ENCODE measurements at places on chromosomes 3 and 15. TPM values are rescaled to one million over a fixed set of nuclear protein-coding genes. Genes with fewer than 3 reads are reported as not detected.
A peak's percentile ranks its signal among the peaks of the same experiment; 100 is the strongest.

DNA sequence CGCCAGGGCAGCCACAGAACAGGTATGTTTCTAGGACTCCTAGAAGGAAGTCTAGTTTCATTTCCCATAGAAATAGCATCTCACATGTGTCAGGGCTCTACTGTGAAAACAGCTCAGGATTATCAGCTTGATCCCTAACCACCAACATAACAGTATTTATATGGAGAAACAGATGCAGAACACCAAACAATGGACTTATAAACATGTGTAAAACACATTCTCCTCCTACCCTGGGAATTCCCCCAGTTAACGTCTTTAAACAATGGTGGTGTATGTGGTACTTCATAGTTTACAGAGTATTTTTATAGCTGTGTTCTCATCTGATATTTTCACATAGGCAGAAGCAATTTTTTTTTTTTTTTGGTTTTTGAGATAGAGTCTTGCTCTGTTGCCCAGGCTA lies 9.7 kb downstream of the TNFSF10 start:
- peak; percentile 71 for DNase-seq

DNA sequence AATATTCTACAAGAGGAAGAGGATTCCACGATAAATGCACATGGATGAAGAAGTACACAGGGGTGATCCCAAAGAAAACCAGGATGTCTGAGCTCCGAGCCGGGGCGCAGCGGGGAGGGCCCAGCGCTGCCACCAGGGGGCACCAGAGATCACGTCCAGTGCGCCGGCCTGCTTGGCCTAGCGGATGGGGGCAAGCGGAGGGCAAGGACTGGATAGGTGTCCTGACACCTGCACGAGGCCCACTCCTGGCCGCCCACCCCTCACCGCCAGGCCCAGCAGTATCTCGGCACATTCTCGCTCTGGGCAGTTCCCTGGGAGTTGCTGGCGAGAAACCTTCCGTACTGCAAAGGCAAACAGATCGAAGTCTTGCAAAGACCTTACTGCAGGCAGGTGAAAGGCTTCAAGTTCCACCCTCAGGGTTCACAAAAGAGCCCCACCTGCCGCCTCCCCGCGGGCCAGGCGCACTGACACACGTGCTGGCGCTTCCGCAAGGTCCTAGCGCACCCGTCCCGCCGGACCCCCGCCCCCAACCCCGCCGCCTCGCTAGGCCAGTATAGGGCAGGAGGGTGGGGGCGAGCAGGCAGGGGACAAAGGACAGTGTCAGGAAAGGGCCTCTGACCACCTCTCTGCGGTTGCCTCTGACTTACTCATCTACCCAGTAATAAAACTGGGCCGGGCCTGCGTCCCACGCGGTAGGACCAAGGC lies 3.3 kb downstream of the ANKRD63 start:
- DNase-seq, result peak; percentile 49

- DNase-seq, result peak; percentile 62
Measured at GRCh38 chr15:83372434-83372891, 74.7 kb upstream of the SH3GL3 start.

GRCh38 chr15:27587810-27588209 lies 511.3 kb downstream of the OCA2 start:
- peak; percentile 2 for DNase-seq

DNA sequence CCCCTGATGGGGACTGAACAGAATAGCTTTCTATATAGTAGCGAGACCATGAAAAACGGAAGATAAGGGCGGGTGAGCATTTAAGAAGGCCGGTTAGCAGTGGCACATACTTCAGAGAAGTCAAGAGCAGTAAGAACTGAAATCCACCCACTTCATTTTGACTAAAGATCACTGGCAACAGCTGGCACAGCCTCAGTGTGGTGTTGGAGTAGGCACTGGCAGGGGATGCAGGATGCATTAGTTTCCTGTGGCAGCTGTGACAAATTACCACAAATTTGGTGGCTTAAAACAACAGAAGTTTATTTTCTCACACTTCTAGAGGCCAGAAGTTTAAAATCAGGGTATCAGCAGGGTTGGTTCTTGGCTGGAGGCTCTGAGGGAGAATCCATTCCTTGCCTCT lies 176.5 kb downstream of the ADAMTSL3 start:
- no peak for DNase-seq

DNA sequence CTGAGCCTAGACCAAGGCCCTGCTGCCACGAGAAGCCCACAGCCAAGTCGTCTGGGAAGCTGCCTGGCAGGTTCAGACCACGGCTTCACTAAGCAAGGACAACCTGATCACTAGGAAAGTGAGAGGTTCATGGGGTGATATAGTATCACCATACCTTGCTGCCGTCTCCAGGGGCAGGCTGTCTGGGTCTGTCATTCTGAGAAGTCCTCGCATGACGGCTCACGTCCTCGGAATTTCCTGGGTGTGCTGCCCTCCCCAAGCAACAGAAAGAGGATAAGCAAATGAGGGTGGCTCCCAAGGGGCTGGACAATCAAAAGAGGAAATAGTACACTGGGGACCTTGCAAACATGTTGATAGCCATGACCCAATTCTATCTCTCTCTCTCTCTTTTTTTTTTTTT lies 207.4 kb upstream of the IGF1R start:
- no peak for DNase-seq

Gene GOLGA8R
- total RNA-seq, result 0.24 TPM

Gene AP3B2
- total RNA-seq, result 1.7 TPM

Gene NANOGP8
- total RNA-seq, result not detected

Gene ACY1
- 50.0 TPM for total RNA-seq

All from RPMI7951 (cell line).